LoVo (cell line): ENCODE measurements at places on chromosomes 3 and 15.

GRCh38 chr3:193872265-193872753 is 263.6 kb upstream of the HES1 start:
- DNase-seq: peak; percentile 94

GRCh38 chr3:172709774-172710663 is 848 bp downstream of the NCEH1 start:
- no peak for DNase-seq

GRCh38 chr15:41727143-41727542 is 47.1 kb upstream of the MAPKBP1 start:
- DNase-seq: no peak

DNA sequence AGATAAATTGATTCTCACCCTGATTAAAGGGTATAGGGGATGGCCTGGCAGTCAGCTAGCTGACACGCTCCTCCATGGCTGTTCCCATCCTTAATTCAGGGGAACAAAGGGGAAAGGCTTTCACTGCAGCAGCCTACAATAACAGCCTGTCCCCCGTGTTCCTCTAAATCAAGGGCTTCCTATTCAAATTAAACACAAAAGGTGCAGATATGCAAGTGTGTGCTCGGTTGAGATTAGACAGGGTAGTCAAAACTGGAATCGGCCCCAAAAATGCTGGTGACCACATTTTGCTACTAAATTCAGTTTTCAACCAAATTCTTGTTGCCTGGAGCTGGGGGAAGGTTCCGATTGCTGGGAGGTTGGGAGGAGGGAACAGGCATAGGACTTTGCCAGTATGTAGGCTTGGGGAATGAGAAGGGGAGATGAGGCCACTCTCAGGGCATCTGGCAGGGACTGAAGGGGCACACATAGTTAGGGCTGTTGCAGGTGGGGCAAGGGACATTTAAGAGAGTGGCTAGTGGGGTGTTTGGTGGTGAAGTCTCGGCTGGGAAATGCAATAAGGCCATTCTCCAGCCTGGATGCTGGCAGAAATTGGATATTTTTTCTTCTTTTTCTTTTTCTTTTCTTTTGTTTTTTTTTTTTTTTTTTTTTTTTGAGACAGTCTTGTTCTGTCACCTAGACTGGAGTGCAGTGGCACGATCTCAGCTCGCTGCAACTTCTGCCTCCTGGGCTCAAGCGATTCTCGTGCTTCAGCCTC is 32.9 kb upstream of the CTSH start:
- no peak for DNase-seq

GRCh38 chr3:120396469-120396868 is 47.3 kb upstream of the LRRC58 start:
- no peak for DNase-seq

DNA sequence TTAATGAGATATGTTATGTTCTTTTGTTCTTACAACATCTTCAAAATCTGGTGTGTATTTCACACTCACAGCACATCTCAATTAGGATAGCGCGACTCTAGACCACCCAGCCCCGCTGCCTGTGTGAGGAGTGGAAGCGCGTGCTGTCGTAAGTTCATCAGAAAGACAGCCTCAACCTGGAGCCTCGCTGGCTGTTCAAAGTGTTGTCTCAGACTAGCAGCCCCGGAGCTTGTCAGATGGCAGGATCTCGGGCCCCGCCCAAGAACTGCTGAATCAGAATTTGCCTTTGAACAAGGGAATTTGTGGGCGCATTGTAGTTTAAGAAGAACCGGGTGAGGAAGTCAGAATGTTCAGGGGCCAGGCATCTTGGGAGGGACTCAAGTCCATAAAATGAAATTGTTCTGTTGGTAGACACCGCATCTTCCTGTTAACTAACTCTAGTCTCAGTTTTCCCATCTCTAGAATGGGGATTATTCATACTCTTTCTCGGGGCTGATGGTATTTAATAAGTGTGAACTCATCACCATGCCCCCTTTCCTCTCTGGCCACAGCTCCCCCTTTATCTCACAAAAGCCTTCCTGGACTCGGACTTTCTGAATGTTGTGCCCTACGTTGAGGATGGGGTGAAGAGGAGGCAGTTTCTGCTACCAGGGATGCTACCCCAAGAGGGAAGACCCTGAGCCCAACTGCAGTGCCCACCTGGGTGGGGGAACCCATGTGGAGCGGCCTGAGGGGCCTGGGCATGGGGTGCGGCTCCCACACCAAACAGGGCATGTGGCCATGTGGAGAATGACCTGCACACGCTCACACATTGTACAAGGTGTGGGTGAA is 40.4 kb downstream of the BHLHE40 start:
- DNase-seq: peak; percentile 51

DNA sequence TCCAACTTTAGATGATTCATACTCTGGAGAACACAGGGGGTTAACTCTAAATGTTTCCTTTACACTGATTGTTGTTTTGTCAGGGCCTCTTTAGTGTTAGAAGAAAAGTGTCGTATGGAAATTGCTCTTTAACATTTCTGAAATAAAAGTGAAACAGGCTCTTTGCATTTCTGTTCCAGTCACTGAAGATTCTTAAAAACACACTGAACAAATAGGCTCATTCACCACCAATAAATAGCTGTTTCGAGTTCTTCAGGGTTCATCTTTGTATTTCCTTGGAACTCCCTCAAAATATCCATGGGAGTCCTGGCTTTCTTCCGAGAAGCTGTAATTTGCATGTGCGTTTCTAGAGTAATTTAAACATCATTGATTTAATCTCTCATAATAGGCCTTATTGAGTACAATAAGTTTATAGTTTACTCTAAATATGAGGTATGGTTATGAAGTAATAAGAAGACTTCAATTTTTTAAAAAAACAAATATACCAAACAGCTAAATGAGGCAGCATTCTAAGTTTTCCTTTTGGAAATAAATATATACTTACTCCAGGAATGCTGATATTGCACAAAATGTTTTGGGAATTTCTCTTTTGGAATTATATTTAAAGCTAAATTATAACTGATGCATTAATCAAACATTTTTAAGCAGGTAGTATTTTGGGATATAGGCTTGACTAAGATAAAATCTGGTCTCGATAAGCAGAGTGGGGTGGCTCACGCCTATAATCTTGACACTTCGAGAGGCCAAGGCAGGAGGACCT is 327.4 kb downstream of the EPHA3 start:
- no peak for DNase-seq

DNA sequence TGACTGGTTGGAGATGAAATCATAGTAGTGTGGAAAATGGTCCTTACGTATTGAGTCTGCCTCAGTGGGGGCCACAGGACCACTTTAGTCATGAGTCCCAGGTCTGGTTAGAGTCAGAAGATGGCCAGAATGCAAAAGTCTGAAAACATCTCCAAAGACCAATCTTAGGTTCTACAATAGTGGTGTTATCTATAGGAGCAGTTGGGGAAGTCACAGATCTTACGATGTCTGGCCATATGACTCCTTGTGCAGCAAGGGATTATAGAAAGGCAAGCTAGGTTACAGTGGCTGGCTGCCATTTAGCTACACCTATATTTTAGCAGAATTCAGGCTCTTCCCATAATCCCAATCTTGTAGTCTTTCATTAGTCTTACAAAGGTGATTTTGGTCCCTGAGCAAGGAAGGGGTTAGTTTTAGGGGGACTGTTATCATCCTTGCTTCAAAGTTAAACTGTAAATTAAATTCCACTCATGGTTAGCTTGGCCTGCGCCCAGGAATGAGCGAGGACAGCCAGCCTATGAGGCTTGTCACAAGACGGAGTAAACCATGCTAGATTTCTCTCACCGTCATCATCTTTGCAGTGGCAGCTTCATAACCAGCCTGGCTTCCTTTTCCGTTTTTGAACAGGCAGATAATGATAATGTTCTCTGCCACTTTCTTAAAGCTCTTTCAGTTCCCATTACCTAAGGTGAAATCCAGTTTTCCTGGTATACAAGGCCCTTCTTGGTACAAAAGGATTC is 134.1 kb downstream of the VPS8 start:
- DNase-seq: no peak

GRCh38 chr15:70998319-70998718 is 105.7 kb downstream of the LRRC49 start:
- no peak for DNase-seq

DNA sequence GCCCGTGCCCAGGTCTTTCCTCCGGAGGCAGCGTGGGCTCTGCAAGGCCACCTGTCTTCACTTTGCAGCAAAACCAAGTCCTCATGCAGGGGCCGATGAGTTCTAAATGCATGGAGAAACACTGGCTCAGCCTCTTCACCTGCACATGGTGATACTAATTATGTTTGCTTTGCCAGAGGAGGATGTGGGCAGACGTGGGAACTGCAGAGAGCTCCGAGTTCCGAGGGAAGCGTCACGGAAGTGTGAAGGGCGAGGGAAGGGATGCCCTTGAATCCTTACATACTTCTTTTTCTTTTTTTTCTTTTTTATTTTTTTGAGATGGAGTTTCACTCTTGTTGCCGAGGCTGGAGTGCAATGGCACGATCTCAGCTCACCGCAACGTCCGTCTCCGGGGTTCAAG is 74.8 kb downstream of the GABRG3 start:
- DNase-seq: no peak

GRCh38 chr3:112390783-112391641 is 58.1 kb downstream of the CD200 start:
- DNase-seq: peak; percentile 56

DNA sequence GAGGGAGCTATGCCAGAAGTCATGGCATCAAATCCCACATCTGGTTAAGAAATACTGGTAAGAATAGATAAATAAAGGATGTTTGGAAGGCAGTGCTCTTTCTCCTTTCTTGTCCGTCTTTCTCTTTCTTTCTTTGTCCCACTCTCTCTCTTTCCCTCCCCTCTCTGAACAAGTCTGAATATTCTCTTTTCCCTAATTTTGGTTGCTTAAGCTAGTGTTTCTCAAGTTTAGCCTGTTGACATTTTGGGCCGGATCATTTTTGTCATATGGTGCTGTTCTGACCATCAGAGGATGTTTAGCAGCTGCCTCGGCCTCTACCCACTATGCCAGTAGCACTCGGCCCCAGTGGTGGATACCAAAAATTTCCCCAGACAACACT is 405.3 kb upstream of the C2CD4B start:
- DNase-seq: no peak

DNA sequence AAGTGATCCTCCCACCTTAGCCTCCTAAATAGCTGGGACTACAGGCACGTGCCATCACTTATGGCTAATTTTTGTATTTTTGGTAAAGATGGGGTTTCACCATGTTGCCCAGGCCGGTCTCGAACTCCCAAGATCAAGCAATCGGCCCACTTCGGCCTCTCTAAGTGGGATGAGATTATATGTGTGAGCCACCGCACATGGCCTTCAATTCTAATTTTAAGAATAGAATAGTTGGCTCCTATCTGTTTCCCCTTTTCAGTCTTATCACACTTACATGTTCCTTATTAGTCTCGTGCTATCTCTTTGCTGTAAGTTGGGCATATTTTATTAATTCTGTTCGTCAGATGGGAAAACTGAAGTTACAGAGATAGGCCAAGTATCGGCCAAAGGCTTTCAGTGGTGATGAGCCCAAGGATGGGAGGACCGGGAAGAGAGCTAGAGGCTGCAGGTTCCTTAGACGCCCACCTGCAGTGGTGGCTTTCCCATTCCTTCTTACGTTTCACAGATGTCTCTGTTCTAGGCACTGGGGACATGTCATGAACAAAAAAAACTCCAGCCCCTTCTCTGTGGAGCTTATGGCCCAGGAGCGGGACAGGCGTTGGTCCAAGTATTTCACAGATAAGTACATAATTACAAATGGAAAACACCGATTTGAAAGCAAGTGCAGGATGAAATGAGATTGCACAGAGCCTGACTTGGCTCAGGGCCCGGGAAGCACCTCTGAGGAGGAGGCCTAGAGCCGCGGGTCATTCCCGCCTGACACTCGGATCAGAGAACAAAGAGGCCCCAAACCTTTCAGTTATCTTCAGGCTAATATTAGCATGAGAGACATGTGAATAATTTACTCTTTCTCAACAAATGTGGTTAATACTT is 91.1 kb upstream of the KLF13 start:
- DNase-seq: no peak

GRCh38 chr15:38818157-38818790 is 253.7 kb upstream of the RASGRP1 start:
- DNase-seq: no peak

DNA sequence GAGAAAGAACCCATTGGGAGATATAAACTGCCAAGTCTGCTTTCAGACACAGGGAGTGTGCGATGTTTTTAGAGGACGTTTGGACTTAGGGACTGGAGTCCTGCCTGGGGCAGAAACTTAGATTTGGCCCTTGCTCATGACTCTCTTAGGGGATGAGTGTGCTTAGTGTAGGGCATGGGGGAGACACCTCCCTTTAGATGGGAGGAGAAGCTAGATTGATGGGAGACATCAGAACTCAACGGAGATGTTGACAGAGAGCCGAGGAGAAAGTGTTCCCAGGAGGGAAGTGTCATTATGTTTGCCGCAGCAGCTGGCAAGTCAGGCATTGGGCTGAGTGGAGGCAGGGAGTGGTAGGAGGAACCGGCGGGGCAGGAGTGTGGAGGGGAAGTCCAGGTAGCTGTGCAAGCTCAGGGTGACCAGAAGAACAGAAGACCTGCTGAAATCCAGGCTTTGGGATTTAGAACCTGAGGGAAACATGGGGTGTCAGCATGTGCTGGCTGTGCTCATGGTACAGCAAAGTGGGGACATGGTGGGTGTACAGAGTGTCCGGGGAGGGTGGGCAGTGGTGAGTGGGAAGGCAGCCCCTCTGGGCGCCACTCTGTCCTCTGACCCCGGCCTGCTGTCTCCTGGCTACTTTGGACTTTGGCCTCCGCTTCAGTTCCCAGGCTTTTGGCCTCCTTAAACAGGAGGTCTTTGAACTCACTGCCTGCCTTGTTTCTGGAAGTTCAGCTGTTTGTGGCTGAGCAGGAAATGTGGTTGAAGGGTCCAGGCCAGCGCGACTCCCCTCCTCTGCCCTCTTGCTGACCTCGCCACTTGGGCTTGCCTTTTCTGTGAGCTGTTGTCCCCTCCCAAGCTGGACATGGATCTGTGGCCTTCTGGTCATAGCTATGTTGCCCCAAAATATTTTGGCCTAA is 324.0 kb upstream of the LRRFIP2 start:
- DNase-seq: no peak

- DNase-seq: no peak
Observed at GRCh38 chr15:95127356-95127755, 896.0 kb downstream of the MCTP2 start.

DNA sequence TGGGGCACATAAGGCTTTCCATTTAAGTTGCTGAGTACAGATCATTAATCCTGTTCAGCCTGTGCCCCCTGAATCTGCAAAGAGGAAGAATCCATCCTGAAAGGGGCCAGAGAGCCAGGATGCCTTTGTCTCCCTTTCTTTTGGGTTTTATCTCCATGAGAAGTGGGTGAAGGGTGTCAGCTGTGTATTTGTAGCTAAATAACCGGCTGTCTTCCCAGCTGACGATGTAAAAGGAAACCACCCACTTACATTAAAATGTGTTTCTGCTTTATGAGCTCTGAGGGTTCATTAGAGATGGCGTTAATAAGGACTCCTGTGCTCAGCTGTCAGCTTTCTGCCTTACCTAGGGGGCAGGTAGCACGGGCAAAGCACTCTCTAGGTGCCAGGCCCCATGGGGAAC is 83.4 kb downstream of the SLCO3A1 start:
- no peak for DNase-seq
